Amniotic stem cell (primary cell): ENCODE measurements at places on chromosomes 6 and 20.

GRCh38 chr20:22805219-22805618, 220.8 kb upstream of the FOXA2 start:
- DNase-seq = peak; percentile 64

DNA sequence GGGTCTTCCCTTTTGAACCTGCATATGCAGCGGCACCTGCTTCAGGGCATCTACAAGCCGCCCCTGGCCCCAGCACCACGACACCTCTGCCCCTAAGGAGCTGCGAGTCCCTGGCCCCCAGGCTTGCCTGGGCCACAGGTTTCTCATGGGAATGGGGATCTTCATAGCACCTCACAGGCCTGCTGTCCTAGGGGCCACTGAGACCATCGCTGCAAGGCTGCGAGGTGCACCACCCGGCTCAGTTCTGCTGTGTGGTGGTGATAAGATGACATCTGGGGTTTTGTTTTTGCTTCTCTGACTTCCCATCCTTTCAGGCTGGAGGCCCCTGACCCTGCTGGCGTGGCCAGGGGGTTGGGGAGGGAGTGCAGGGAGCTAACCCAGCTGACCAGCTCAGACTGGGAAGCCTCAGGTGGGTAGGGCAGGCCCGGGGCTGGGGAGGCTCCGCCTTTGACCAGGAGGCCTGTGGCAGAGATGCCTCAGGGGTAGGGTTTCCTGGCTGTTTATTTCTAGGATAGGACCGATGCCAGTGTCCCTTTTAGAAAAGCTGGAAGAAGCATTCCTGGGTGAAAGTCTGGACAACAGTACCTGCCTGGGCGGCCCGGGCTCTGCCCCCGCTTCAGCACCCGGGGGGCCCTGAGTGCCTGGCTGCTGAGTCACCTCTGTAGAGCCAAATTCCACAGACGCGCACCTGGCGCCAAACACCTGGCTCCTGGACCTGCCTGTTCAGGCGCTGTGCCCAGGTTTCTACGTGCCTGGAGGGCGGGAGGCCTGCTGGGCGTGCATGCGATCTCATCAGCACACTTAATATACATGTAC, 264.7 kb downstream of the DLL1 start:
- DNase-seq = no peak

- DNase-seq = no peak
These were observed 235.2 kb downstream of the ARID1B start for GRCh38 chr6:157012355-157012754.

DNA sequence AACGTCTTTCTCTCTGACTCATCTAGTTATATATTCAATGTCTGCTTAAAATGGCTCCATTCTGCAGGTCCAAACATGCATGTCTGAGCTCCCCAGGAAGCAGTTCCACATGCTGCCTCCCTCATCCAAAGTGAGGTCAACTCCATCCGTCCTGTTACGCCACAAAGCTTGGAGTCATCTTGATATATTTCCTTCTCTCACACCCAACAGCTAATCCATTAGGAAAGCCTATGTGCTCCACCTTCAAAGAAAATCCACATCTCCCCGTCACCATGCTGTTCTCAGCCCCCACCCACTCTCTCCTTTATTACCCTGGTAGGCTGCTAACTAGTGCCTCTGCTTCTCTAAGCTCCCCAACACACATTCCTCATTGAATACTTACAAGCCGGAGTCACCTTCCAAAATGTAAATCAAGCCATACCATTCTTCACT, 130.2 kb upstream of the SYNDIG1 start:
- DNase-seq = peak; percentile 3

DNA sequence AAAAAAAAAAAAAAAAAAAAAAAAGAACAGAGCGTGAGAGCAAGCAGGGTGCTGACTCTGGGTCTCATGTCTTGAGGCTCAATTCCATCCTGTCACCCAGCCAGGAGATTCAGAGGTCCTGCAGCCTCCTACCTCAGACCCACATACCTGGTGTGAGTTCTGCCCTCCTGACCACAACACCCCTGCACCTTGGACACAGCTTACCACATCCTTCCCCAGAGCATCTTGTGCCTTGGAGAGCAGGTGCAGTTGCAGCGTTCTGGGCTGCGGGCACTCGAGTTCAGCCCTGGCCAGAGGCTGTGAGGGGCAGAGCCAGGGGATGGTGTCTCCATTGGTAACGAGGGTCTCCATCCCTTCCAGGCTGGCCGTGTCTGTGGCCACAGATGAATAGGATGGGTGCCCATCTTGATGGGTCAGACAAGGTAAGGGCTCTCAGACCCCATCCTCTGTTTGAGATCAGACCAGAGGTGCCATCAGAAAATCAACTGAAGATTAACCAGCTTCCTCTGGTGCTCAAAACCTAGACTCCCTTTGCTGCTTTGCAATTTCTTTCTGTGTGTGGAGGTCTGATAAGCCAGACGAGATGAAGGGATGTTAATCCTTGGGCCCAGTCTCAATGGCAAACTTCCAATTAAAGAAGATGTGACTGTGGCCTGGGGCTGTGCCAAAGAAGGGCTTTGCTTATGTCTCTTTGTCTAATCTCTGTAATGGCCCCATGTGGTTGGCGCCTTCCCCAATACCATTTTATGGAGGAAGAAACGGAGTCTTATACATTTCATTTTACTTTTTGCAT, 14.7 kb upstream of the ZNF831 start:
- DNase-seq = no peak

GRCh38 chr6:16677458-16677857, 83.8 kb downstream of the ATXN1 start:
- DNase-seq = no peak

DNA sequence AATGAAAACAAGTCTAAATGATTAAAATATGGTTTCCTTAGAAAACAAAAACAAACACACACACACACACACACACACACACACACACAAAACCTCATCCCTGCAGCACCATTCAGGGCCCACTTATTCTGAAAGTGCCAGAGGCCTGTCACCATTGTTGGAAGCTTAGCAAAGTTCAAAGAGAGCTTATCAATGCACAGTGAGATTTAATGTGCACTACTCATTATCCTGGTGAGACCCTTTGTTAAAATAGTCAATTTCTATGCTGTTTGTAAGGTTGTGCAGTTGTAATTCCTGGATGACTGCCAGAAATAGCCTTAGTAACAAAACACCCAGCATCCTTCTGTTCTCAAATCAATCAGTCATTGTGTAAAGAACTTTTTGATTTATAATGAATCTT, 482.9 kb downstream of the GRIK2 start:
- DNase-seq = no peak

GRCh38 chr6:85143676-85144075, 306.2 kb upstream of the NT5E start:
- no peak for DNase-seq

DNA sequence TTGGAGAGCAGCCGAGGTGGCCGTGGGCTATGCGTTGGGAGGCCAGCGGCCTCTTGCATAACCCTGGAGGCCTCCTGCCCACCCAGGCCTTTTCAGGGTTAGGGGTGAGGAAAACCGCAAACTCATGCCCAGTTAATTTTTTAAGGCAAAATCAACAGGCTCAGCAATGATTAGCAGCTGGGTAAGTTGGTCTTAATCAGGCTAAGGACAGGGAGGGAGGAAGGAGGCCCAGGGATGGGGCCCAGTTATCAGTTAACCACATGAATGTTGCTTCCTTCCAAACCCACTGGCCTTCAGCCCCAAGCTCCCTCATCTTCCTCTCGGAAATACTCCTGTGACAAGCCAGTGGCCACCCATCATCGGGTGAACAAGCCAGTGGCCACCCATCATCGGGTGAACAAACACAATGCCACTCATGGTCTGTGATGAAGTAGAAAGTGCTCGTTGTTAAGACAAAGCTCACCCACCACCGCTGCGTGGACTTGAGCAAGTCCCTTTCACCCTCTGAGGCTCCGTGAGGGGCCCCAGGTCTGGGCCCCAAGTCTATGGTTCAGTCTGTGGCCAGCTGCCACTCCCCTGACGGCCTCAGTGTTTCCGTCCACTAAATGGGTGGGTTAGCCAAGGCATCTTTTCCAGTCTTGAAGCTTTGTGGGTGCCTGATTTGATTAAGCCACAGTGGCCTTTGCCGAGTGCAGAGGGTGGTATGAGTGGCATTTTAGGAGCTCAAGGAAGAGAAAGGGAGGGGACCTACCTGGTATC, 39.4 kb downstream of the HNF4A start:
- DNase-seq = no peak

DNA sequence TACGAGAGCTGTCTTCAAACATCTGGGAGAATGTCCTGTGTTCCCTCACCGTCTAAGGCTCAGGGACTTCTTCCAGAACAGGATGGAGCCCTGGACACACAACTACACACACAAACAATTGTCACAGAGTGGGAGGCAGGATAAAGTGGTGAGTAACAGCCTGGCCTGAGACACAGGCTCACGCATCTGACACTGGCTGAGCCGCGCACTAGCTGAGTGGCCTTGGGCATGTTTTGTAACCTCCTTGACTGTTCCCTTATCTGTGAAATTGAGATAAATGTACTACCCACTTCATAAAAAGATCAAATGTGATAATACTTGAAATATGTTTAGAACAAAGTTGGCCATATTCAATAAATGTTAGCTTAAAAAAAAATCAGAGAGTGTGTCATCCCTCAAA, 132.4 kb upstream of the ARMC2 start:
- no peak for DNase-seq

DNA sequence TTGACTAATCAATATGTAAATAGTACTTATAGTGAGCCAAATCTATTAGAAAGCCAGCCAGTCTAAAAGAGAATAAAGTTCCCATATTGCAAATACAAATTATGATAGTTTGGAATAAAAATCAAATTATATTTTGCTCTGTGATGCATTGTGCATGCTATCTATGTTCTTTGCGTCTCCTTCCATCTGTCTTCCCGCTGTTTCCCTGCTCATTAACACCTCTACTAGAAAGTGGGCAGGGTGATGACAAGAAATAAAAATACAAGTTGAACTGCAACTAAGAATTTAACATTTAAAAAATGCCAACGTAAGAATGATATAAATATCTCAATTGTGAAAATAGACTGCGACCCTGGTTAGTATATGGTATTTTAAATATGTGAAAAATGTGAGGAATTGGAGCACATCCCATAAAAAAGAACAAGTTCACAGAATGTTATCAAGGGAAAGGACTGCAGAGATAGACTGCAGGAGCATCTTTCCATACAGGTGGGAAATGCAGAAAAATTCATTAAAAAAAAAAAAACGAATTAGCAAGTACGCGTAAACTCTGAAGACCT, 157.6 kb upstream of the PDE7B start:
- DNase-seq = no peak

DNA sequence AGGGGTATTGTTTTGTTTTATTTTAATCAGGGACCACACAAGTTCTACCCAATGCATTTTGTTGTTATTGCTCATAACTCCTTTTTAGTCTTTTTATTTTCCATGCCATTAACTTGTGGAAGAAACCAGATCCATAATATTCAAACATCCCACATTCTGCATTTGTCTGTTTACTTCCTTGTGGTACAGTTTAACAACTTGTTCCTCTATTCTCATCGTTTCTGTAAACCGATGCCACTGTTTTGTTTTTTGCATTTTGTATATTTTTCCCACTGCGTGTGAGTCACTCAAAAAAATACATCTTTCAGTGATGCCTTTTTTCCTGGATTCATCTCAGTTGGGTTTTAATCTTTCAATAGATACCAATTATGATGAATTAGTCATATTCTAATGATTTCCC, 22.3 kb downstream of the SF3B5 start:
- no peak for DNase-seq

DNA sequence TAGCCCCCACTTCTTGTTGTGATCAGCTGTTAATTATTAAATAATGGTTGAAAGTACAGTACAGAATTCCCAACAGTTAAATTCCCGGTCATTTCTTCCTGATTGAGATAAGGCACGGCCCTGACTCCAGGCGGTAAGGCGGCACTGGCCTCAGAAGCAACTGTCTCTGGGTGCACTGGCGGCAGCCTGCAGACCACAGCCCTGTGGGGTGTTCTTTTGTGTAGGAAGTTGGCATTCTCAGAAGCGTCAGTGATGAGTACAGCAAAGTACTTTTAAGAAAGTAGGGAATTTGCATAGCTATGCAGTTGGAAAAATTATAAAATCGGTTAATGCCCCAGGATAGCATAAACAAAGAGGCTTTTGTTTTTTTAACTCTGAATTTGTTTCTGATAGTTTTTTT, 50.5 kb downstream of the SAMD5 start:
- no peak for DNase-seq

GRCh38 chr20:23200914-23201313, 114.8 kb upstream of the CD93 start:
- DNase-seq = no peak
